Right cardiac atrium (tissue), 5 donors: ENCODE measurements at places on chromosomes 2 and 18. TPM values are rescaled to one million over a fixed set of nuclear protein-coding genes. Genes with fewer than 3 reads are reported as not detected.

GRCh38 chr2:17184512-17184911 is 333.7 kb downstream of the RAD51AP2 start:
- no peak for DNase-seq

GRCh38 chr2:223047260-223047761 is 4.7 kb upstream of the KCNE4 start:
- DNase-seq = no peak

GRCh38 chr2:54568876-54569321 is 112.8 kb downstream of the SPTBN1 start:
- DNase-seq = no peak

DNA sequence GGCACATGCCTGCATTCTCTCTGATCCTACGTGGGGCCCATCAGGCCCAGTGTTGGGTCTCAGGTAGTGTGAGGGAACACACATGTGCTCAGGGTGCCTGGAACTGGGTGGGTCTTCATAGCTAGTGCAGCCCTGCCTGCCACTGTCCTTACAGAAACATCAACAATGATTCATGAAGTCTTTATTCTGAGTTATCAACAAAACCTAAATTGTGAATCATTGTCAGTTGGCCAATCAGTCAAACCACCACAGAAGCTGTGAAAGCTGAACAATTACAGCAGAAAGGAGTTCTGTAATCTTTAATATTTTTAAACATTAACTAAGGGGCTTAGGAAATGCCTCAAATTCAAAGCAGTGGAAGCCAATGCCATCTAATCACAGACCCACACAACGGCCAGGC is 82.8 kb upstream of the ZNF521 start:
- no peak for DNase-seq

DNA sequence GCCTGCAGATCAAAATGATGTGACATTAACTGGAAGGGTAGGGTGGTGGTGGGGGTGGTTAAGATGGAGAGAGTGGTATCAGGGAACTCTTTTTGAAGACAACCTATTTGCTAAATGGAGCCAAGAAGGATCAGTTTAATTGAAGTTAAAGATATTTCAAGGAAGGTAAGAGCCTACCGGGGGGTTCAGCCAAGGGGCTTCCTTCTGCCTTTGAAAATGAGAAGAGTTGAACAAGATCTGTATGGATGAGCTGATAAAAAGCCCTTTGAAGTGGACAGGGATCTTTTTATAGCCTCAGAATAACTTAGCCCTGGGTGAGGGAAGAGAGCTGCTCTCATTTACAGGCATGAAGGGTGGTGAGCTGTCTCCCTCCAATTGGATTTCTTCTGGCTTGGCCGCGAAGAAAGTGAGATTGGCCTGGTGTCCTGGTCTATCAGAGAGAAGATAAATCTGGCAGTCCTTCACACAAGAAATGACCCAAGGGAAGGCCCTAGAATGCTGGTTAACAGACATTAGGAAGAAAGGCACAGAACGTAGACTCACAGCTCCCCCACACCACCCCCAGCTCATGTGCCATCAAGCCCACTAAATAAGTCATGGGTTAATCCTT is 439.8 kb downstream of the TNS1 start:
- DNase-seq = no peak

- no peak for DNase-seq
Observed at GRCh38 chr2:104068665-104069064, 785.2 kb upstream of the POU3F3 start.

- no peak for DNase-seq
Observed at GRCh38 chr18:9758624-9759075, 50.5 kb downstream of the RAB31 start.

DNA sequence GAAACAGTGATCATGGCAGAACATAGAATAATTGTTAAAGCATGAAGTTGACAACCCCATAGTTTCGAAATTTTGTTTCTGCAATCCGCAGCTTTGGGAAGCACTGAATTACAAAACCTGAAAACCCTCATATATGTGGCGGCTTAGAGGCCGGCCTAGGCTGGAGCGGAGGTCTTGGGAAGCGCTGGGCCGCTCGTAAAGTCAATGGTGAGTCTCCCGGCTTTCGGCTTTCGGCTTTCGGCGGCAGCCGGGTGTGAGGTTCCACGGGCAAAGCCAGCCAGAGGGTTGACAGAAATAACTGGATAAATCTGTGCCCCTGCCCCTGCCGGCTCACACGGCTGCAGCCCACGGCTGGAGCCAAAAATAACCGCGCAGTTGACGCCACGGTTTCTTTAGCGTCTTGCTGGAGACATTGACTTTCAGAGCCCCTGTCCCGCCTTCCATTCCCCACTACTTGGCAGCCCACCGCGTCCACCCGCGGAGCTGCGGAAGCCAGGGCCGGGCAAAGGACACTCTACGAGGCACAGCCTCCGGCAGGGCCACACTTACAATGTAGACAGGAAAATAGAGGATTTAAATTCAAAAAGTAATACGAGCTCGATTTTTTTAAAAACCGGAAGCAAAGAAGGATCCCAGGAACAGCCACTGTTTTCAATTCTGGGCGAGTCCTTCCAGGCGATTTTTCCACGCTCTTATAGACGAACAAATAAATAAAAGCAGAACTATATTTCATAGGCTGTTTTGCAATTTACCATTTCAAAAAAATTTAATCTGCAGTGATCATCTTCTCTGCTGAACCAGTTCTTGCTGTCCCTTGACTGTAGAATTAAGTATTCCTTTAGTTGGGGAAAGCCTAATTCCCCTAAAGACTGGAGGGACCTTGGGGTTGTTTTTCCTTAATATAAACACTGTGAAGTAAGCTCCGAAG is 28.3 kb upstream of the ATP6V1B1 start:
- DNase-seq = no peak

DNA sequence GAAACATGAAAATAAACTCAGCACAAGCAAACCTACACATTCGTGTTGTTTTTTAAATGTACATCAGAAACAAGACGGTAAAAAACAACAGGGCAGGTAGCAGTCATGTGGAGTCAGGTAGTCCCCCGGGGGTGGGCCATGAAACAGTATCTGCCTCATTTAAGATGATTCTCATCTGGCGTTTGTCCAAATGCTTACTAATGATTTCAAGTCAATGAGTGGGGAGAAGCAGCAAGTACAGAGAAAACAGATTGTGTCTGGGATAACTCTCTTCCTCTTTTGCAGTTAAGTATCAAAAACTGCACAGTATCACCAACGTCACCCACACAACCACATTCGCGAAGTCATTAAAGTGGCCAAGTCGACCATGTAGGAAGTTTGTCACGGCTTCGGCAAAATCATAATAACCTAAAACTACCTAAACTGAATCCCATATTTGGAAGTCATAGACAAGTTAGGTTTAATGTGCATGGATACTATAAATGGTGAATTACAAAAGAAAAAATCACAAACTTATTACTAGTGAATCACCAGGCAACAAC is 1.3 kb downstream of the LAPTM4A start:
- DNase-seq = no peak

DNA sequence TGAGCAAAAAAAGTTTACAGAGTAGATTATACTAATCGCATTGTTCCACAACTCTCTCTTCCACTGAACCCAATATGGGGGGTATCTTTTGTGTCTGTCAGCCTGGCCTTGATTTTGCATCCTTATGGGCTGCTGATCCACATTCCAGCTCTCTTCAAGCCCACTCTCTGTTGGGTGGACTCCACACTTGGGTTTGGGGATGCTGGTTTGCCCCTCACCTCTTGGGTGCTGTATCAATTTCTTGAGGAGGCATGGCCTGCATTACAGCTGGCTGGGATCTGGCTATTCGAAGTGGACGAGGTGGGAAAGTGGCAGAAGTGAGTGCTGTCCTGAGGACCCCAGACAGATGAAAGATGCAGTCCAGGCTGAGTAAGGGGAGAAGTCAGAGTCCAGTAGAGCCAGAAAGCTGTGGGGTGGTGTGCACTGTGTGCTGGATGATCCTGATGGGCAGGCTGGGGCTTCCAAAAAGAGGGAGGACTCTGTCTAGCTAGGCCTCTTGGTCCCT is 141.4 kb downstream of the CAPN13 start:
- no peak for DNase-seq

DNA sequence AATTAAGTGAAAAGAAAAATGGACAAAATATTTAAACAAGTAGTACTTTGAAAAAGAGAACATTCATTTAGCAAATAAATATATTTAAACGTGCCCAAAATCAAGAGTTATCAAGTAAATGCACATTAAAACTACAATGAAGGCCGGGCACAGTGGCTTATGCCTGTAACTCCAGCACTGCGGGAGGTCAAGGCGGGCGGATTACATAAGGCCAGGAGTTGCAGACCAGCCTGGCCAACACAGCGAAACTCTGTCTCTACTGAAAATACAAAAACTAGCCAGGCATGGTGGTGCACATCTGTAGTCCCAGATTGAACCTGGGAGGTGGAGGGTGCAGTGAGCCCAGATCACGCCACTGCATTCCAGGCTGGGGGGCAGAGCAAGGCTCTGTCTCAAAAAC is 9.8 kb downstream of the STAM2 start:
- no peak for DNase-seq

GRCh38 chr2:162232671-162233070 is 10.6 kb downstream of the FAP start:
- no peak for DNase-seq

DNA sequence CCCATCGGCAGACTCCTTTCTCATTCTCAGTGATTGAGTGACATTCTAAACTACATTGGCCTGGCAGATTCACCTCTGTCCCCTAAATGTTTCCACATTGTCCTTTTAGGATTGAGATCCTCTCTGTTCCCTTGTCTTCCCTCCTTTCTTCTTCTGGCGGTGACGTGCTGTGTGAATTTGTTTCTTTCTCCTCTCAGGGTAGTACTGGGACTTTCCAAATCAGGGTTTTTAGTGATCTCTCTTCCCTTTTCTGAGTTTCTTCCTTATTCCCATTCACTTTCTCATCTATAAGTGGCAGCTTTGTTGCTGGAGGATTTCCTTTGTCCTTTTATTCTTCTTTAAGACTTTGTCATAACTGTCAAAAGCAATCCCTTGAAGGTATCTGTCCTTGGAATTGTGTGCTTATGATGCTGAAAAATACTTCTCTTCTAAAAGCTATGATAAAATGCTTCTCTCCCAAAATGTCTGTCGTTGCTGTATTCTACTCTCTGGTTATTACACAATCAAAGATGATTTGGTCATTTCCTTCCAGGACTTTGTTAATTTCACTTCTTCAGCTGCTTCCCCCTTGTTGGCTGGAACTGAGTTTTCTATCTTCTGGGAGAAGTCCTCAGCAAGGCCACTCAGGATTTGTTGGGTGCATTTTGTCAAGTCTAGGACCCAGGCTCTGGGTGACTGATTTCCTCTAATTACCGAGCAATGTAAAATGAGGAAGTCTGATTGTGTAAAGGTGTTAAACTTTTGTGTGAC is 4.9 kb upstream of the IL1B start:
- DNase-seq = no peak

GRCh38 chr2:136510244-136510643 is 255.1 kb upstream of the THSD7B start:
- DNase-seq = no peak

GRCh38 chr2:200664770-200665494 is 79.1 kb downstream of the AOX1 start:
- no peak for DNase-seq

DNA sequence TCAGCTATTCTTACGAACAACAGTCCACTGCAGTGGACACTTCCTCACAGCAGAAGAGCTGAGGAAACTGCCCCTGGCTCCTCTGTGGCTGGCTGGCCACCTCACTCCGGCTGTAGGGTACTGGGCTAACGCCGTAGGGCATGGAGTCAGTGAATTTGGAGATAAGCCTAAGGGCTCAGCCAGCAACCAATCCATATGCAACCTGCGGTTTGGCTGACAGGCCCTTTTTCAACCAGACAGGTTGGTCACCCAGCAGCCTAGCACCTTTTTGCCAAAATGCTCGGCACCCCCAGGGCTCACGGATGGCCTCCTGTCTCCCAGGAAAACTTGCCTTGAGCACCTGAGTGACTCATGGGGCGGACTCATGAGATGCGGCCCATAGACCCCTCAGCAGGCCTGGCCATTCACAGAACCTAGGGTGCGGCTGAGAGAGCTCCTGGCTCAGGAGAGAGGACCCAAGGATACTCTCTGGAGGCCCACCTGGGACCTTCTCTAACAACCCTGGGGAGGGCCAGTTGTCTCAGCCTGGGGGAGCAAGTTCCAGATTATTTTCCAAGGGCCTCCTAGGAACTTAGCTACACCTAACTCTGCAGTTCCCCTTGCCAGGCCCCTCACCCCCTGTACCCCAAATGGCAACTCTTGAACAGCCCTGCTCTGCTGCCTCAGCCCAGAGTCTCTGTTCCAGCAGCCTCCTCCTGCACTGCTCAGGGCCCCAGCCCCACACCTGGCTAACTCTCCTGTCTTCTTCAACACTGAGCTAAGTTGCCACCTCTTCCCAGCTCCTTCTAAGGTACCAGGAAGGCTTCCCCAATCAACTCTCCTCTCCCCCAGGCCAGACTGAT is 252.1 kb downstream of the CYP26B1 start:
- no peak for DNase-seq

DNA sequence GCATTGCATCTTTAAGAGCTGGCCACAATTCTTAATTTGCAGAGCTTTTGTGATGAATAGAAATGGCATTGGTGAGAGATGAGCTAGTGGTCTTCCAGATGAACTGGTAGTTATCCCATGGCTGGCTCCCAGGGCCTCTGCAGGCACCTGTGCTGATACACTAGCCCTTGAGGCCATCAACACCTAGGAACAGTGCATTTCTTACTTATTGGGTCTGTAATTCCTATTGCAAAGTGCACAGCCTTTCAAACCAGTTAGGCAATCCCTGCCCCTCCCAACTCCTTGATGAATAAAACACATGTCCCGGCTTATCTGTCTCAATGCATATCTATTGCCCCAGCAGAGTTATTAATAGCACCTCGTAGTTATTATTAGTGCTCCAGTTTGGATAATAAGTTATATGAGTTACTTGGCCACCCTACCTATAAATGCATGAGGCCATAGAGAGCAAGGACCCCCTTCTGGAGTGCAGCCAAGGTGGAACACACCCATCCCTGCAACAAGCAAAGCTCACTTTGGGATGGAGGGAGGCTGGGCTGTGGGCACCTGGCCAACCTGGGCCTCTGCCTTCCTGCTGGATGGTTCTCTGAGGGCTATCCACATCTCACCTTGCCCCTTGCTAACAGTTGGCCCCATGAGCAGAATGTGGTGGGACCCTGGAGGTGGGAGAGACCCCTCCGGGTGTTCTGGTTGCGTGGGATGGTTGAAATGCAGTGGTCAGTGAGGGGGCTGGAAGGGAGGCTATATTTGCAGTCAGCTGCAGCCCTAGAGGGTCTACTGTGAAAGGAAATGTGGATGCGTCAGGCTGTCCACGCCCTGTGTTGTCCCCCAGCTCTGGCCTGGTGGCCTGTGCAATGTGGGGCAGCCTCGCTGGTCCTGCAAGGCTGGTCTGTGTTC is 455.9 kb upstream of the HS6ST1 start:
- no peak for DNase-seq

- no peak for DNase-seq
Observed at GRCh38 chr2:78718473-78718872, 307.0 kb upstream of the REG3G start.

GRCh38 chr2:2569836-2570235 is 238.8 kb upstream of the MYT1L start:
- DNase-seq = no peak

GRCh38 chr2:138922973-138923563 is 142.9 kb upstream of the NXPH2 start:
- DNase-seq = no peak

ABCB11 gene
- 0.20 TPM for total RNA-seq

STARD6 gene
- total RNA-seq = not detected

HOXD3 gene
- not detected for total RNA-seq

CGREF1 gene
- total RNA-seq = 4.3 TPM

ZNF396 gene
- 1.5 TPM for total RNA-seq

EVX2 gene
- total RNA-seq = not detected

SERPINB13 gene
- total RNA-seq = not detected

SCN2A gene
- 0.14 TPM for total RNA-seq

GPC1 gene
- 100 TPM for total RNA-seq
